ENCODE measurements at places on chromosomes 4 and X. TPM values are rescaled to one million over a fixed set of nuclear protein-coding genes. Genes with fewer than 3 reads are reported as not detected.

RAB39B gene
- total RNA-seq: not detected

AKAP4 gene
- not detected for total RNA-seq

BEX1 gene
- total RNA-seq: 1.9 TPM

PLS3 gene
- total RNA-seq: 271 TPM

VSIG4 gene
- not detected for total RNA-seq

TMEM175 gene
- 15.3 TPM for total RNA-seq

HMGN5 gene
- total RNA-seq: 1.7 TPM

TBC1D19 gene
- 10.1 TPM for total RNA-seq

DDIT4L gene
- total RNA-seq: 0.14 TPM

HGFAC gene
- not detected for total RNA-seq
